ENCODE measurements at places on chromosomes 16 and 17.

DNA sequence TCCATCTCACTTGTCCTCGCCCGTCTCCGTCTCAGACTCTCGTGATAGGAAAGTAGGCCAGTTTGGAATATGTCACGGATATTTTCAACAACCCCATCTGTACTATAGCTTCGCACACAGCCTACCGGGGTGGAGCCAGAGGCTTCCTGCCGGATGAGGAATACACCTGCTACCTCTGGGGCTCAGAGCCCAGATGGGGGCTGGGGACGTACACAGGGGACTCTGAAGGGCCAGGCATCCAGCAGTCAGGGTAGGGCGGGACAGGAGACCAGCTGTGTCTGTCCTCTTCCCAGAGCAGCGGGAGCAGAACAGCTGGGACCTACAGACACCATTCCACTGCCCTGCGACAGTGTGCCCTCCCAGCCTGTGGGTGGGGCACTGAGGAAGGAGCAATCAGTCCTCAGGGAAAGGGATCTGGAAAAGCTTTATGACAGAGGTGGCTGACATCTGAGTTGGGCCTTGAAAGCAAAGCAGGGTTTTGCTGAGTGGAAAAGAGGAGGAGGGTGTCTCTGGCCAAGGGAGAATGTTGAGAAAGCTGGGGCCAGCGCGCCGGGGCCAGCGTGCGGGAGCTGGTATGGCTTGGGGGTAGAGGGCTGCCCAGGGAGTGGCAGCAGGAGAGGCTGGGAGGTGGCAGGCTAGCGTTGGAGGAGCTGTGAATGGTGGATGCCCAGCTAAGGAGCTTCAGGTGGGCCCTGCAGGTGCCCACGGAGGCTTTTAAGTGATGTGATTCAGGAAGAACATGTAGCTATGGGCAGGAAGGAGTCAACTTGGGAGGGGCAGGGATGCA is 11.5 kb upstream of the SRCIN1 start:
- H3K27me3 ChIP-seq, result no peaks in the 10 kb centered on the region
- no peak overlapping the region for H3K4me3 ChIP-seq
- H3K4me1 ChIP-seq, result no peaks in the 10 kb centered on the region
- H3K27ac ChIP-seq, result no peak overlapping the region
- peak; percentile 72 for DNase-seq
- no peaks in the 10 kb centered on the region for H3K36me3 ChIP-seq

DNA sequence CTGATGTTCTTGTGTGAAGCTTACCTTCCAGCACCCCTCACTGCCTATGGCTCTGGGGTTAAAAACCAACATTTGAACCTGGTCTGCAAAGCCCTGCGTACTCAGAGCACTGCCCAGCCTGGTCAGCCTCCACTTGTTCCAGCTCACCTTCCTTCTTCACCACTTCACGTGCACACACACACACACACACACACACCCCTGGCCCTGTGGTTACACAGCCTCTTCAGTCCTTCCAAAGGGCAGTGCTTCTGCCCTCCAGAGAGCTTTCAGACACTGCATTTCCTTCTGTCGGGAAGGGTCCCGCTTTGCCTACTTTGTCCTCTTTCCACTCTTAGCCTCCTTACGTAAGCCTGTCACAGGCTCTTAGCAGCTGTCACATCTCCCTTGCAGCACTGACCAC is 9.6 kb upstream of the TMEM220 start:
- no peaks in the 10 kb centered on the region for H3K36me3 ChIP-seq
- no peak overlapping the region for H3K27ac ChIP-seq
- no peaks in the 10 kb centered on the region for H3K4me1 ChIP-seq
- DNase-seq, result no peak
- H3K4me3 ChIP-seq, result no peak overlapping the region
- no peaks in the 10 kb centered on the region for H3K27me3 ChIP-seq

GRCh38 chr17:44767493-44767892 is 8.7 kb downstream of the ADAM11 start:
- H3K27ac ChIP-seq, result no peak overlapping the region
- no peaks in the 10 kb centered on the region for H3K27me3 ChIP-seq
- peak; percentile 80 for DNase-seq
- H3K4me1 ChIP-seq, result peaks cover 18% of the 10 kb centered on the region
- no peaks in the 10 kb centered on the region for H3K36me3 ChIP-seq

DNA sequence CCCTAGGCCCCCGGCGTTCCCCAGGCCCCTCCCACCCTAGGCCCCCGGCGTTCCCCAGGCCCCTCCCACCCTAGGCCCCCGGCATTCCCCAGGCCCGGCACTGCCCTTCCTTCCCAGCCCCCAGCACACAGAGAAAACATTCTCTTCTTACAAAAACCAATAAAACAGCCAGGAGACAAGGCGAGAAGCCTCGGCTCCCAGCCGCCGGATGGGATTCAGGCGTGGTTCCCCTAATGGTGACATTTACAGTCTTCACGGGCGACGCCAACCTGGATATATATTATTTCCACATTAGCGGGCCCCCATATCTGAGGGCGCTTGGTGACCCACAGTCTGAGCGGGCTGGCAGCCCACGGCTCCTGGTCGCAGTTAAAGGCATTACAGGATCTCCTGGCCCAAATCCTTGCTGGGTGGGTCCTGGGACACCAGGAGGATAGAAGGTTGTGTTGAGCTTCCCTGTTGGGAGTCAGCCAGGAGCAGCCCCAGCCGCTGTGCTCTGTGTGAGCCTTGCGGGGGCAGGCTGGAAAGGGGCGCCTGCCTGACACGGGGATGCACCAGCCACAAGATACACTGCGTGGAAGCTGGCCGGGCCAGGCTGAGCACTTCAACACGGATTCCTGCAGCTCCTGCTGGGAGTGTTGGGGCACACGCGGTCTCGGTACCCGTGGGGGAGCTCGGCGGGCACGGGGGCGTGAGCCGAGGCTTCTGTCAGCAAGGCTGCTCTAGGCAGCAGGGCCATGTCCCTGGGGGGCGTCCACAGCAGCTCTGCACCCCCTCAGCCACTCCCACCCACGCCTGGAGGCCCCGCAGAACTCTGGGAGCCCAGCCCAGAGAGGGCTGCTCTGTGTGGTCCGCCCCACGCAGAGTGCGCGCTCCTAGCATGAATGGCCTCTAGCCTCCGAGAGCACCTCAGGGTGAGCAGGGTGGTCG is 83.7 kb downstream of the LMF1 start:
- peak; percentile 65 for DNase-seq
- H3K27me3 ChIP-seq, result no peaks in the 10 kb centered on the region
- H3K4me3 ChIP-seq, result no peak overlapping the region
- H3K36me3 ChIP-seq, result no peaks in the 10 kb centered on the region
- H3K4me1 ChIP-seq, result no peaks in the 10 kb centered on the region
- no peak overlapping the region for H3K27ac ChIP-seq

DNA sequence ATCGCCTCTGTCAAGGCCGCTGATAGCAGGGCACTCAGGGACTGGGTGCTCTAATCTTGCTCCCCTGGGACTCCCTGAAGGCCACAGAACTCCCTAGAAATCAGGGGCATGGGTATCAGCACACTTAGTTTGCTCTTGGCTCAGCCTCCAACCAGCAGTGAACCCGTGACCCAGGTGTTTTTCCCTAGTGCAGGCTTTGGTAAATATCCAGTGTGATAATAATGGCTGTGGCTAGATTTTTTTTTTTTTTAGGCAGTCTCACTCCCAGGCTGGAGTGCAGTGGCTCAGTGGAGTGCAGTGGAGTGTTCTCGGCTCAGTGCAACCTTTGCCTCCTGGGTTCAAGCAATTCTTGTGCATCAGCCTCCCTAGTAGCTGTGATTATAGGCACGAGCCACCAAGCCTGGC is 10.3 kb downstream of the NUPR1 start:
- H3K36me3 ChIP-seq, result no peaks in the 10 kb centered on the region
- H3K4me3 ChIP-seq, result no peak overlapping the region
- no peaks in the 10 kb centered on the region for H3K27me3 ChIP-seq

DNA sequence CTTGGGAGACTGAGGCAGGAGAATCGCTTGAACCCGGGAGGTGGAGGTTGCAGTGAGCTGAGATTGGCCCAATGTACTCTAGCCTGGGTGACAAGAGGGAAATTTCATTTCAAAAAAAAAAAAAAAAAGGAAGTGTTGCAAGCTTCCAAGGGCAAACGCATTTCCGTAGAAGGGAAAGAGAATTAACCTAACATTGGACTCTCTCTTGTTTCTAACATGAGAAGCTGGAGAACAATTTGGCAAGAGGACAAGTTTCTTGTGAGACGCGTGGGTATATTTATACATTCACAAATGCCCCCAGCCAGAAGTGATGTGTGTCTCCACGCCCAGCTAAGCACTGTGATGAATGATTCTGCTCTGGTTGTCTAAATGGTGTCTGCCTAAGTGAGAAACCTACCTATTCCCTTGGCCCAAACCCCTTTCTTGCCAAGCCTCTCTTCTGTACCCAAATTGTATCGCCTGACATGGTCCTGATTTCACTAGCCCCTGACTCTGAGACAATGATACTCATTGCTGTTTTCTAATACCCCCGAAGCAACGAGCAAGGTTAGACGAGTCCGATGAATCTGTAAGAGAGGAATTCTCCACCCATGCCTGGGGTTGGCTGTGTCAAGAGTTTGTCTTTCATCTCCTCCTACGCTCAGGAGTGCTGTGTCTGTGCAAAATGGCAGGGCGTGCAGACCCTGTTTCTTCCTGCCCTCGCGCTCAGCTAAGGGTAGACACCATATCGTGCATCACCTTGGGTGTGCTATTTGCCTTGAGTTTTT is 14.2 kb upstream of the ST6GALNAC2 start:
- no peak for DNase-seq
- peaks cover 8% of the 10 kb centered on the region for H3K4me1 ChIP-seq
- H3K36me3 ChIP-seq, result no peaks in the 10 kb centered on the region

GRCh38 chr16:19380328-19380727 is 37.4 kb upstream of the TMC5 start:
- no peak overlapping the region for H3K4me3 ChIP-seq
- H3K4me1 ChIP-seq, result peaks cover 3% of the 10 kb centered on the region
- DNase-seq, result no peak
- no peak overlapping the region for H3K27ac ChIP-seq
